ENCODE measurements at places on chromosomes 4 and X.

DNA sequence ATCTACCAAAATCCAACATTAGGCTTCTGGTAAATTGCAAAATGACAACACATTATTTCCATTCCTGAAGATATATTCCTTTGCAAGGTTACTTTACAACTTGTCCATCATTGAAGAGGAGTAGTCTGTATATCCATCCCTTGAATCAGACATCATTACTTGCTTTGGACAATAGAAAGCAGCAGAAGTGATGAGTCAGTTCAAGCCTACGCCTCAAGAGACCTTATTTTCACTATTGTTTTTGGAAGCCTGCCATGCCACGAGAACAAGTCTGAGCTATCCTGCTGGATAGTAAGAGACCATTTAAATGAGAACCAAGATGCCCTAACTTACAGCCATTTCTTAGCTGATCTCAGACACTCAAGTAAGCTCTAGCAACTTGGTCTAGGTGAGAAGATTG is 246.0 kb upstream of the HHIP start:
- no peak for DNase-seq

GRCh38 chrX:23938690-23939089 is 30.9 kb downstream of the CXorf58 start:
- no peak for DNase-seq

- no peak for DNase-seq
These were observed 368.1 kb upstream of the MAD2L1 start for GRCh38 chr4:120434756-120435155.

DNA sequence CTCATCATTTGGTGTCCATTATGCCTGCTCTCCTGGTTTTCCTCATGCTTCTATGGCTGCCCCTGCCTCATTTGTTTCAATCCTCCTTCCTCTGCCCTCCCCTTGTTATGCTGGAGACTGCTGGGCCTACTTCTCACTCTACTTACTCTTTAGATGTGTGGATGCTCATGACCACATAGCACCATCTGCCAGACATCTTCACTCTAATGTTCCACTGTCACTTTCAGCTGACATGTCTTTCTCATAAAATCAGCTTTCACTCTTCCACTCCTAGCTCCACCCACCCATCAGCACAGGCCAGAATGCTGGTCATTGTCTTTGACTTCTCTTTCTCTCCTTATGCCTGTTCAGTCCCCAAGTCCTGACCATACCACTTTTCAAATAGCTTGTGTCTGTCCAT is 86.8 kb downstream of the REPS2 start:
- no peak for DNase-seq

GRCh38 chr4:181755846-181756245 is 487.4 kb upstream of the TENM3 start:
- no peak for DNase-seq

- DNase-seq: no peak
These were observed 109.2 kb downstream of the DCTD start for GRCh38 chr4:182807767-182808548.

DNA sequence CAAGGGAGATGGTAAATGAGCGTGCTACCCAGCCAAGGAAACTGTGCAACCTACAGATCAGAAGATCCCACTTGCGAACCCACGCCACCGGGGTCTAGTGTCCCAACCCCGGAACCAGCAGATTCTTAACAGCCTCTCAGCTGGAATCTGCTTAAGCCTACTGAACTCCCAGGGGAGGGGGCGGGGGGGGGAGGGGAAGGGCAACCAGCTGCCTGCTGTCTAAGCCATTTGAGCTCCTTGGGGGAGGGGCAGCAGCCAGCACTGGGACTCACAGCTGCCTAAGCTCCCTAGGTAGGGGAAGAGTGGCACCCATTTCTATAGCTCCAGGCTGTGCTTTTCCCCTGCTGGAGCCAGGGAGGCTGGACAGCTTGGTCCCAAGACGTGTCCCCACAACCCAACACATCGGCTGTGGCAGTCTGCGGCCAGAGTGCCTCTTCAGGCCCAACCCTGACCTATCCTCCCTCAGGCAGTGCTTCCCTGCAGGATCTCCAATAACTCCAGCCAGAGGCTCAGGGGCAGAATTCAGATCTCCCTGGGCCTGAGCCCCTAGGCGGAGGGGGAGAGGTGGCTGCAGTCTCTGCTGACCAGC is 289.2 kb downstream of the LDB2 start:
- no peak for DNase-seq

- DNase-seq: no peak
These were observed 642.3 kb upstream of the BOD1L1 start for GRCh38 chr4:14269824-14270223.

DNA sequence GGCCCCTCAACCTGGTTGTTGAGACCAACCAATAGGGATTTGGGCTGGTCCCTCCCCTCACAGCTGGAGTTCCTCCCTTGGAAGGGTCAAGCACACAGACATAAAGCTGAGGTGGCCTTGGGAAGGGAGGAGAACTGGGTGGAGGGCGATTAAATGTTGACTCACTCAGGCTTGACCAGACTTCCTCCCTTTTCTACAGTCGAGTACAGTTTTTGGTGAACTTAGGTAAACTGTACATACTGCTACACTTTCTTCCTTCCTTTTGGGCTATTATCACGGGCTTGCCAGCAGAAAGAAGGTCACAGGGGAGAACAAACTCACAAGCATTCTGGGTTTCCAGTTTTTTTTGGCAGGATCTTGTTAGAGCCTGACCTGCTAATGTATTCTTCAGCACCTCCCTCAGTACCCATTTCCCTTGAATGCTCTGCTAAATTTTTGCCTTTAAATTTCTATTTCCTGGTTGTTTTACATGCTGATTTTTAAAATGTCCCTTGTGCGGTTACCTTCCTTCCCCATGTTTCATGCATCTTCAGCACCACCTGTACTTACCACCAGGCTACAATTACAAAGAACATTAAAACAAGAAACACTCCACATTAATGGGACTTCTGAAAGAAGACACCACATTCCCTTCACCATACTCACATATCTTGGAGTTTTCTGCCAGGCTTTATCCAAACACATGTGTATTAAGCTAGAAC is 135.2 kb upstream of the RASGEF1B start:
- no peak for DNase-seq

- DNase-seq: no peak
These were observed 19.7 kb upstream of the GPM6B start for GRCh38 chrX:13836575-13836974.

GRCh38 chr4:5044341-5044740 is 6.9 kb upstream of the STK32B start:
- no peak for DNase-seq

GRCh38 chrX:50469206-50469605 is 1.4 kb downstream of the DGKK start:
- DNase-seq: no peak

DNA sequence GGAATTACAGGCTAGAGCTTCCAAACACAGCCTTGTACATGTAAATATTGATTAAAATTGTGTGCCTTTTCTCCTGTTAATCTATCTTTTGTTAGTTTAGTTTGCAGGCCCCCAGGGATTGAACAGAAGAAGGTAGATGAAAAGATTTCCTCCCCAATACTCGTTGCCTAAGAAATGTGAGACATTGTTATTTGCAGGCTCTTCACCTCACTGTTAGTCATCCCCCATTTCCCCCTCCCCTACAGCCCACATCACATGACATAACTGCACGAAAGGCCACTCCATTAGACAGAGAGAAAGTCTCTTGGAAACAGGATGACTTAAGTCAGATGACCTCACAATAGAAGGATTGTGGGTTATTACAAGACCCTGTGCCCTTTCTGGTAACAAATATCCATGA is 13.3 kb upstream of the MID1 start:
- no peak for DNase-seq

- no peak for DNase-seq
These were observed 1.9 kb downstream of the MAP3K15 start for GRCh38 chrX:19513383-19513782.

DNA sequence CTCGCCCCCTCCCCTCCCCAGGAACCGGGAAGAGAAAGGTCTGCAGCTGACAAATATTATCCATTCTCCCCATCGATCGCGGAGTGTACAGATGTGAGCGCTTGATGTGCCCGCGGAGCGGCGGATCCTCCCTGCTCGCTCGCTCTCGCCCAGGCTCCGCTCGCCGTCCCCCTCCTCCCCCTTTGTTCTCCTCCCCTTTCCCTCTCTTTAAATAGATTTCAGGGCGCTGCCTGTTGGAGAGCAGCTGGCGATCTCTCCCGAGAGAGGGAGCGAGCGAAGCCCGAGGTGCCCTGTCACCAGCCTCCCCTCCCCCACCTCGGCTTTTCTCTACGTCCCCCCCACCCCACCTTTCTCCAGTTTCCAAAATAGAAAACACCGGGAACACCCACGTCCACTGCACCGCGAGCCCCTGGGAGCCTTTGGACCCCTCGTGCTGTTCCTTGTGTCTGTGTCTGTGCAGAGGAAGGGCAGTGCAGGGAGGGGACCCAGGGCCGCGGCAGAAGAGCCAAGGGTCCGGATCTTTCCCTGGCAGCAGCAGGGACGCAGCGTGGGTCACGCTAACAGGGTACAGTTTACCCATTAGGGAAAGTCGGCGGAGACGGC is 56.6 kb upstream of the BCOR start:
- DNase-seq: peak; percentile 19

DNA sequence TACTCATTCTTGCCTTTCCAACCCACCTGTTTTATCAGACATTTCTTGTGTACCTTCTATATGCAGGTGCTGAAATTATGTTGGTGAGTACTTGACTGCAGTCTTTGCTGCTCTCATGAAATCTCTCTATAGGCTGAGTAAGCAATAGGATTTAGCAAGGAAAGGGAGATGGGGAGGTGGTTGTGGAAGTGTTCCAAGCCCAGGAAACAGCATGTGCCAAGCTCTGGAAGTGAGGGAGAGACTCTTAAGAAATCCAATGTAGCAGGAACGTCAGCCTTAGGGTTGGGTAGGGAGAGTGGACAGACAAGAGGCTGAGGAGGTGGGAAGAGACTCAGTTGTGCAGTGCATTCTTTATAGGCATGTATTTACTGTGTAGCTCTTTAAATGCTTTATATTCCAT is 5.6 kb downstream of the SEPTIN11 start:
- no peak for DNase-seq

- DNase-seq: no peak
These were observed 1.5 kb downstream of the USP38 start for GRCh38 chr4:143186212-143186611.

DNA sequence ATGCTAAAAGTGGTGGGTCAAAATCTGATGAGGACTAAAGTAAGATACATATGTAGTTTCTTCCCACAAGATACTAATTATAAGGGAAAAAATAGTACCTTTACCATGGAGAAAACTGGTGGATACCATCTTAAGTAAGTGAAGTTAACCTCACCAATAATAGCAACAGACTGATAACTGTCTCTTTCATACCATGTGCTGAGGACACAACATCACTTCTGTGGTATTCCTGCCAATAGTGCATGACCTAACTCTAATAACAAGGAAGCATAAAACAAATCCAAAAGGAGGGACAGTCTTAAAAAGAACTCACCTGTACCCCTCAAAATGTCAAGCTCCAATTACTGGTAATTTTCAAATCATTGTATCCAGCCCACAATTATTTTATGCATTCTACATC is 8.8 kb downstream of the UFSP2 start:
- no peak for DNase-seq

GRCh38 chr4:20752641-20753040 is 52.4 kb downstream of the PACRGL start:
- DNase-seq: no peak

- no peak for DNase-seq
These were observed 102.4 kb upstream of the MAML3 start for GRCh38 chr4:140256335-140256734.
